Hypothalamus (tissue), 51 donors: ENCODE measurements at places on chromosomes 6 and 20.

DNA sequence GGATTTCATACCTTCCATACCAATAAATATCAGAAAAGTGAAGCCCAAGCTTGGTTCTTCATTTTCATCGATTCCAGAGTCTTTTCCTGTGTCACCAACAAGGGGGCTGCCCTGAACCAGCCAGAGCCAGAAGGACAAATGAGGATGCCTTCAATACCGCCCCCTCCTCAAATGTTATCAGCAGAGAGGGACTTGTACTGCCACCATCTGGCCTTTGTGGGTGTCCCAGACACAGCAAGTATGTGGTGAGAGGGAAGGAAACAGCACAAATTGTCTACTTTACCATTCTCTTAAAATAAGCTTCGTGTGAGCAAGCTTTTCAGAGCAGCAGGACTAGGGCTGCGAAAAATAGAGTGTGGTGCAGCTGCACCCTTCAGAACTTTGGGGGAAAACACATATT is 165.3 kb downstream of the SOBP start:
- no peak for DNase-seq

DNA sequence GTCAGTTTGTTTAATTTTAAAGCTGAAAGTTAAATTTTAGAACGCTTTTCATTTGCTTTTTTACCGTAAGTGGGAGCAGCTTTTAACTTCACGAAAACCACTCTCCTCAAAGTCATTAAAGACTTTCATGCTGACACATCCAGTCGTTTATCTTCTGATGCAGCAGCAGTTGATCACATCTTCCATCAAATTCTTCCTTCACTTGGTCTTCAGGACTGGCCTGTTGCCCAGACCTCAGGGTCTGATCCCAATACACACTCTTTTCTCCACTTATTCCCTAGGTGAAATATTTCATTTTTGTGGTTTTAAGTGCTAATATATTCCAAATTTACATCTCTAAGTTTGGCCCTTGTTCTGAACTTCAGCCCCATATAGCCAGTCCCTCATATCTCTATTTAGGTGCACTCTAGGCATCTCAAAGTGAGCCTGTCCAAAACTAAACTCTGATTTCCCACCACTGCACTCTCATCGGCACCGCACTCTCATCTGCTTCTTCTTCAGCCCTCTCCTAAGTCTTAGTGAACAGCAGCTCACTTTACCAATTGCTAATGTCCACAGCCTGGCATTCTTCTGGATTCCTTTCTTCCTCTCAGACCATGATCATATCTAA is 20.4 kb downstream of the AFDN start:
- DNase-seq = no peak

DNA sequence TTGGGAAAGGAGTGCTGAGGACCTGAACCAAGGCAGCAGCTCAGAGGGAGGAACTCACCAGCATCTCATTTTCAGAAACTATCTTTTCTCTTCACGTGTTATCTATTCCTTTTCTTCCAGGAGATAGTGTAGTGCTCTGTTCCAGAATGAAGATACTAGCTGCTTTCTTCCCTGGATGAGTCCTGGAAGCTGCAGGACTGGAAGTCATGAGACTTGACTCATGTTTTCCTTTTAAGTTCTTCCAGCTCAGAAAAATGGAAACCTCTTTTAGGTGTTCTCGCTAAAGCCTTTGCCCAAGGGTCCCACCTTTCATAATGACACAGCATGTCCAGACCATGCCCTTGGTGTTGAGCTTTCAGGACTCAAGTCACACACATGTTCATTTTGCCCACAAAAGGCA is 106.7 kb downstream of the UNC5CL start:
- DNase-seq = no peak

GRCh38 chr6:17912521-17912920 is 74.9 kb downstream of the KIF13A start:
- no peak for DNase-seq

GRCh38 chr20:60100780-60101179 is 142.6 kb downstream of the CDH26 start:
- DNase-seq = no peak

GRCh38 chr6:144952456-144953240 is 667.5 kb downstream of the UTRN start:
- DNase-seq = no peak

- DNase-seq = no peak
These were observed 104.5 kb downstream of the DHX35 start for GRCh38 chr20:39066471-39067242.

GRCh38 chr20:54197621-54198604 is 10.0 kb upstream of the PFDN4 start:
- DNase-seq = no peak

DNA sequence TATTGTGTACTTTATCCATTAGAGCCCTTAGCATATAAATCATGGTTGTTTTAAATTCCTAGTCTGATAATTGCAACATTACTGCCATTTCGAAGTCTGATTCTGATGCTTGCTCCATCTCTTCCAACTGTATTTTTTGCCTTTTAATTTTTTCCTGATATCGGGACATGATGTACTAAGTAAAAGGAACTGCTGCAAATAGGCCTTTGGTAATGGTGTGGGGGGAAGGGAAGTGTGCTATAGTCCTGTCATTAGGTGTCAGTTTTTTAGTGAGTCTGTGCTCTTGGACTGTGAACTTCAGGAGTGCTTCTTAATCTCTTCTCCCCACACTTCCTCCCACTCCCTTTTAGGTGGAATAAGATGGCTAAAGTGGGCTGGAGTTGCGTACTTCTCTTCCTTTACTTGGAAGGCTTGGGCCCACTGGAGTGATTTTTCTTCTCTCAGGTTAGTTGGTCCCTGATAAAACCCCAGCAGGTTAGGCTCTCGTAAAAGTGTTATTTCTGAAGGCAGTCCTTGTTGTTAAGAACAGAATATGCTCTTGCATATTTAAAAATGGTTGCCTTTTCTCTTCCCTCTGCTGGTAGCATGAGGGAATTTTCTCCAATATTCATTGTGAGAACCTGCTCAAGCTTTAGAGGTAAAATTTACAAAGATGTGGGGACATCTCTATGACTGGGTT is 18.1 kb downstream of the STXBP5 start:
- DNase-seq = no peak

DNA sequence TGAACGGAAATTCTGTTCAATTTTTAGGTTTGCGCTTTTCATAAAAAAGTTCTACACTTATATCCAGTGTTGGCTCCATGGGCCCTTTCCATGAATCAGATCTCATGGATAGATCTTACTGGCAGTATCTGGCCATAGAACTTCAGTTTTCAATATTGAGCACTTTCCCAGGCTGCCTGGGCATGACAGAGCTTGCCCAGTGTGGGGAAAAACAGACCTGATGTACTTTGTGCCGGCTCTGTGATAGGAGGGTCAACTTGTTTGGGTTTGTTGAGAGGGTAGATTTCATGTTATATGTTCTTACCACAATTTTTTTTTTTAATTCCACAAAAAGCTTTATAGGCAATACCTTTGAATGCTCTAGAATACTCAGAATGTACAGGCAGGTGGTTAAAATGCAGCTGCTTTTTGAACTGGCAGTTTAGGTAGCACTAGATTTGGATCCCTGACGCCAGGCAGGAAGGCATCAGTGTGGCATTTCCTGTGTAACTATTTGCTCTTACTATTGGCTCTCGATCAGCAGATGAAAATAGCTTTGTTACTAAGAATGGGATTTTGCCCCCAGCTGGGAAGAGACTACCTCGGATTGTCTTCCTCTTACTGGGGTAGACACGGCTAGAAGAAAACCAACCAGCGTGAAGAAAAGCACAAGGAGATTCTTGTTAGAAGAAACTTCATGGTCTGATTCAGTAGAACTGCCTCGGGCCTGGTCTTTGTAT is 404.9 kb upstream of the SOX4 start:
- no peak for DNase-seq

- no peak for DNase-seq
These were observed 101.5 kb downstream of the SYCP2 start for GRCh38 chr20:59831916-59832270.

- DNase-seq = no peak
These were observed 767.3 kb downstream of the TFAP2A start for GRCh38 chr6:9647599-9647998.

GRCh38 chr6:155117256-155117655 is 122.1 kb downstream of the TIAM2 start:
- no peak for DNase-seq

DNA sequence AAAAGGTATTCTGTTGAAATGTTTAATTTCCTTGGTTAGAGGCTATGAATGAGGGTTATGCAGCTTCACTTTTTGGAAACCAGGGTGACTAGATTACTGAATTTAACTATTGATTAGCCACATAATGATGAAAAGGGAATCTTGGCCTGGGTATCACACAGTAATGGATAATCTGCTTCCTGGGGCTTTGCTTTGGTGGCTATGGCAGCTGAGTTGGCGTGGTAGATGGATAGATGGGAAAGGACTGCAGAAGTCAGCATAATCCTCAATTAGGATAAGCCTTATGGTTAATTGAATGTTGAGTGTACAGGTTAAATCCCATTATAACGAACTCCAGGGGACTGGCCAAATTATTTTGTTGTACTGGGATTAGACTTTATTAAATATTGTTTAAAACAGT is 5.2 kb downstream of the NCOA3 start:
- no peak for DNase-seq

DNA sequence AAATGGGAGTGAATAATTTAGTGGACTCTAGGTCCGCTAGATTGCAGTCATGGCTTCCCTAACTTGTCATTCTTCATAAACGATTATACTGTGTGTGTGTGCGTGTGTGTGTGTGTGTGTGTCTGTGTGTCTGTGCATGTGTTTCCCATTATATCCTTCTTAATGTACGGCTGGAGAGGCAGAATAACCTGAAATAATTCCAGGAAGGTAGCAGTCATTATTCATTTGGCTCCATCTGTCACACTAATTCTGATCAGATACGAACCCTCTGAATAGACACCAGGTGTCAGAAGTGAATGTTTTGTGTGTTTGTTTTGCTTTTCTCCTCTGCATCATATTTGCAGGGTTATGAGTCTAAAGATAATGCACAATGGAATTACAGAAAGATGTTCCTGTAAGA is 372.9 kb downstream of the DOK5 start:
- no peak for DNase-seq

DNA sequence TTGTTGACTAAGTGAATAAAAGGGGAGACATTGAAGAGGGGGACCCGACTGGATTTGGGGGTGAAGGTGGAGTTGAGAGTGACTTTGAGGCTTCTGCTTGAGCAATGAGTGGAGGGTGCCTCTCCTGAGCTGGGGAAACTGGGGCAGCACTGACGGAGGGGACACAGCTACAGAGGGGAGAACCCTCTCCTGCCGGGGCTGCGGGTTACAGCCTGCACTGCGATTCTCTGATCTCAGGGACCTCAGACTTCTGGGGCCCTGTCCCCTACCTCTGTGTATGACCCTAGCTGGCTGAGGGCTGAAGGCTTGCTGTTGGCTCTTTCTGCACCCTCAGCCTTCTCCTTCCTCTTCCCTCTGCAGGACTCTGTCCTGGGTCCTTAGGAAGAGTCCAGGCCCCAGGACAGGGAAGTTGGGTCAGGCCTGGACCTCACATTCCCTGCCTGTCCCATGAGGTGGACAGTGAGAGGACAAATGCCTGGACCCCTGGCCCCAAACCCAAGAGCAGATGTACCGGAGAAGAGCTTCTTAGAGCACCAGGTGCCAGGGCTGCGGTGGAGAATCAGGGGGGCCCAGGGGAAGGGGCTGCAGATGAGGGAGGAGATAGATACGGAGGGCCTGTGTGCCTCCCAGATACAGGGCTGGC is 13.7 kb upstream of the FAM110A start:
- no peak for DNase-seq

- no peak for DNase-seq
These were observed 90.5 kb upstream of the MBOAT1 start for GRCh38 chr6:20302702-20303251.

- no peak for DNase-seq
These were observed 14.8 kb downstream of the DSTN start for GRCh38 chr20:17584689-17585088.

- DNase-seq = no peak
These were observed 59.8 kb upstream of the DEK start for GRCh38 chr6:18323935-18324705.

- DNase-seq = no peak
These were observed 75.3 kb downstream of the UTRN start for GRCh38 chr6:144360401-144360800.

- no peak for DNase-seq
These were observed 27.5 kb downstream of the PACSIN1 start for GRCh38 chr6:34493344-34493743.

DNA sequence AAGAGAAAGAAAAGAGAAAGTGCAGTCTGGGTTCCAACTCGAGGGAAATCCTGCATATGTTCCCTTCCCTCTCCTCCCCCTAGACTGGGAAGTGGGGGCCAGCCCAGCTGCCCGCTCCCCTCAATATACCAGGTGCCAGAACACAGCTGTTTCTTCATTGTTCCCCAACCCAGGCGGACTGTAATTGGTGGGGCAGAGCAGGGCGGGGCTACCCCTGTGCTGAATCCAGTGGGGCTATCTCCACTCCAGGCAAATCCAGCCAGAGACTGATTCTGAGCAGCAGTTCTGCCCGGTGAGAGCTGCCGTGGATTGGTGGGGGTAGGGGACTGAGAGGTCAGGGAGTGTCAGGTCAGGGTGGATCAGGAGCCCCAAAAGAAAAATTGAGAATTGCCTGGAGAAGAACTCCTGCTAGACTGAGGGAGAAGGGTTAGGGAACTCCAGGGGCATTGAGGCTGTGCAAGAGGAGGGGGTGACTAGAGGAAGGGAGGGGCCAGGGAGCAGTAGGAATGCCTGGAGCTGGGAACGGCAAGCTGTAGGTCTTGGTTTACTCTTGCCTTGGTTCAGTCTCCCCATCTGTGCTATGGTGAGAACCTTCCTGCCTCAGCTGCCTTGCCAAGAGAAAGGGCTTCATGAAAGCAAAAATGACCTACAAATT is at the start of gene MYMX:
Gene MYMX (plus strand): TSS at position 250 of the 655 bp plus-strand sequence. CDS start 546 bp downstream, outside the sequence.
- DNase-seq = no peak

GRCh38 chr6:84074988-84075781 is 41.6 kb downstream of the MRAP2 start:
- DNase-seq = no peak

GRCh38 chr6:71123051-71123450 is 165.6 kb upstream of the OGFRL1 start:
- DNase-seq = no peak

DNA sequence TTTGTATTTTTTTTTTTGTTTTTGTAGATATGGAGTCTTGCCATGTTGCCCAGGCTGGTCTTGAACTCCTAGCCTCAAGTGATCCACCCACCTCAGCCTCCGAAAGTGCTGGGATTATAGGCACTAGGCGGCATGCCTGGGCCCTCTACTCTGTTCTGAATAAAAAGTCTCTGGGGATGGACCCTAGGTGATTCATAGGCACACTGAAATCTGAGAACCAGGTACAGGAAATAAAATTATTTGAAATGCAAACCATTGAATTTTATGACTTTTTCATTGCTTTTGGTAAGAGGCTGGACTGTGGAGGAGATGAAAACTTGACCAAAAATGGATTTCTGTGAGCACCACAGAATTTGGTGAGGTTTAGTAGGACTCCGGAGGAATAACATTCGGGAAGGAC is 117.5 kb downstream of the PRIM2 start:
- DNase-seq = no peak

DNA sequence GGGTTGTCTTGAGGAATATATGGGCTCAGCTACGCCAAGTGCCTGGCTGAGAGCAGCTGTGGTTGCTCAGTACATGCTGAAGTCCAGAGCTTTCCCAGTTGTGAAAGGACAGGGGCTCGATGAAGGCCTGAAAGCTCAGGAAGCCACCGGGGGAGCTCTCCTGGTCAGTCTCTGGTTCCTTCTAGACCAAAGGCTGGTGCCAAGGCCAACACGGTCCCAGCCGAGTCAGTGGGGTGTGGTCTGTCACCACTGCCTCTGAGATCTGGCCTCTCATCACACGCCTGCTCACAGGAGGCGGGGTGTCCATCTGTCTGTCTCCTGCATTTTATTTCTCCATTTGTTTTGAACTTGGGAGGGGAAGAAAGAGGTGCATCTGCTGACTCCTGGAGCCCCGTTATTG is 4.9 kb upstream of the FAM83C start:
- DNase-seq = no peak

GRCh38 chr6:111734068-111735061 is 128.7 kb upstream of the TRAF3IP2 start:
- DNase-seq = no peak
